ENCODE measurements at places on chromosomes 13 and 19.

GRCh38 chr13:40125336-40125735, 469.9 kb downstream of the COG6 start:
- DNase-seq: no peak

DNA sequence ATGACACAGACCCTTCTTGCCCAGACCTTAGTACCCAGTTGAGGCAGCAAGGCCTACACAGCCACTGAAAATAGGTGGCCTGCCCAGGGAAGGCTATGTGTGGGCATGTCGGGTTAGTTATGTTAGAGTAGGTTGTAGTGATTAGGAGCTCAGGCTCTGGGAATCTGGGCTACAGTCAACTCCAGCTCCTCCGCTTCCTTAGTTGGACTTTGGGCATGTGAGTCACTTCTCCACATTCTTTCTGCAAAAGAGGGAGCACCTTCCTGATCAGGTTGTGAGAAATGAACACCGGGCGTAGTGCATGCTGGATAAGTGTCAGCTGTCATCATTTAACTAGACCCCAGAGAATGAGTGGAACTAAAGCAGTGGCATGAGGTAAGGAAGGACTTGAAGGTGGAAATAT, 64.8 kb downstream of the ARHGAP35 start:
- no peak for DNase-seq

DNA sequence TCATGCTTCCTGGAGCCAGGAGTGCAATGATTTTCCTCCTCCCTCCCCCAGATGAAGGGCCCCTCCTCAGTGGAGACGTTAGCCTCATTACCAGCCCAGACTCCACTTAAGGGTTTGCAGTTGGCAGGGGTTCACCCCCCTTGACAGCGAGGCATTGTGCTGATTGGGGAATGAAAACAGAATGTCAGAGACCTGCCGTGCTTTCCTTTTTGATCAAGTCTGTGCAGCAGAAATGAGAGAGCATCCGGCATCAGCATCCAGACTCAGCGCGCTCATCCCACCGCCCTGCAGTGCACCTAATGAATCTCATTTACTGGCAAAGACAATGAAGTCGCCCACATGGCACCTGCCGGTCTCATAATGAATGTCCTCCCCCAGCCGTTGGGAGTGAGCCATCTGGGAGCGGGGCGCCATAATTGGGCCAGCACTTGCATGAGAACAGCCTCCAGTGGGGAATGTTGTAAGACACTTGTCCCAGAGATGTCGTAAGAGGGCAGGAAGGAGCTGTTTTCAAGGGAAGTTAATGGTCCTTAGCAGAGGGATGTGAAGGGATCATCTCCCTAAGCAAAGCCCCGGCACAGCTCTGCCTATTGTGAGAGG, 98.3 kb upstream of the UQCRFS1 start:
- DNase-seq: no peak

GRCh38 chr13:50679321-50679720, 164.2 kb downstream of the DLEU7 start:
- DNase-seq: no peak

DNA sequence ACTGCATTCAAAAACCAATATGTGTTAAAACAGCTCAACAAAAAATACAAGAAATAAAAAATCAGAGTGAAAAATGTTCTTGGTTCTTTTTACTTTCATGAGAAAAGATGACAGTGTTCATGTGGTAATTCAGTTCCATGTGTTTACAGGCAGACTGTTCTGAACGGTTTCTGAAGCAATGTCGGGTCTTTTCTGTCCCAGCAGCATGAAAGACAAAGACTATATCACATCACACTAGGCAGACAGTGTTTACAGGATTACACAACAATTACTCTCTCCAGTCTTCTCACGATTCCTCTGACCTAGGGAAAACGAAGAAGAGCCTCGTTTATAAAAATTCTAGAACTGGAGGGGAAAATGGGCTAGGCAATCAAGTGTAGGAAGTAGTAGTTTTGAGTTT, 83.4 kb downstream of the UBL3 start:
- no peak for DNase-seq

DNA sequence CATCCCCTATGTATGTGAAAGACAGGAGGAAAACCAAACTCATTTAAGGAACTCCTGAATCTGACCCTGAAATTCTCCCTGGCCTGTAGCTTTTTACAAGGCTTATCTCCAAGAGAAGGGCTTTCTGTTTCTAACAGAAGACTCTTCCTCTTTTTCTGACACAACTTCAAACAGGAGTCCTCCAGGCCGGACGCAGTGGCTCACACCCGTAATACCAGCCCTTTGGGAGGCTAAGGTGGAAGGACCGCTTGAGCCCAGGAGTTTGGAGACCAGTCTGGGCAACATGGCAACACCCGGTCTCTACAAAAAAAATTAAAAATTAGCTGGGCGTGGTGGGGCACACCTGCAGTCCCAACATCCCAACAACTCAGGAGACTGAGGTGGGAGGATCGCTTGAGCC, 41.9 kb downstream of the CARS2 start:
- no peak for DNase-seq

DNA sequence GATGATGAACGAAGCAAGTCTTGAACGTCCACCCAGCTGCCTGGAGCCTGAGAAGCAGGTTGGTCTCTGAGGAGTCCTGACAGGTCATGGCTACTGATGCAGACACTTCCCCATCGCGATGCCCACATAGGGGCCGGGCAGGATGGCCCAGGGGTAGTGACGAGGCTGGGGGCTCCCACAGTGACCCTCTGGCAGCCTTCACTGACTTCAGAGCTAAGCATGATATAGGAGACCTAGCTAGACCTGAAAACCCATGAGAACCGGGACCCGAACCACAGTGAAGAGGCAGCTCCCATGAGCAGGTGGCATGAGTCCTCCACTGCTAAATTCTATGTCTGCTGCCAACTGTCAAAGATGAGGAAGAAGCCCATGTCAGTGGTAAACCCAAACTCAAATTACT, 91.7 kb downstream of the RNASEH2B start:
- no peak for DNase-seq

GRCh38 chr19:41064974-41065569, 23.2 kb upstream of the CYP2A13 start:
- DNase-seq: no peak

DNA sequence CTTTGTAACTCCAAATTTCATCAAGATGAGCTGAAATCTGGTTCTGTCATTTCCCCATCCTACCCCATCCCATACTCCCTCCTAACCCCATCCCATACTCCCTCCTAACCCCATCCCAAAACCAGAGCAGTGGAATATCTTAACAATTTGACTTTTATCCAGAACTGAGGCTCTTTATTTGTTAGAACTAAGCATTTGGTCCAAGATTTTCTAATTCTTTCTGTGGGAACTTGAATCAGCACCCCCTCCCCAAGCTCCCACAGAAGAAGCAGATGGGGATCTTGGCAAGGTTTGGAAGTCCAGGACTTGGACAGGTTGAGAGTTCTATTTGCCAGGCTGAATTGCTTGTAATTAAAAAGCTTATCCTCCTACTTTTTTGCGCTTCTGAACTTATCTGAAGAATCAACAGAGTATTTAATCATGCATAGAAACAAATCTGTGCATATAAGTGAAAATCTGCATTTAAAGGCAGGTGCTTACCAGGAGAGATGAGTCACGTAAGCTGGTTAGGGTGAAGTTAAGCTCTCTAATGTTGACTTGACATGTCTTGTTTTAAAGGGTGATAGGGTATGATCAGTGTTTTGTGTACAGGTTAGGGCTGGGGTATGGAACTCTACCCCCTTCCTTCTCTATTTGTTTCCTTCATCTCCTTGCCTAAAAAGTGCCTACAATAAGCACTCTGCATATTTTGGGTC, 111.1 kb downstream of the COG6 start:
- no peak for DNase-seq

DNA sequence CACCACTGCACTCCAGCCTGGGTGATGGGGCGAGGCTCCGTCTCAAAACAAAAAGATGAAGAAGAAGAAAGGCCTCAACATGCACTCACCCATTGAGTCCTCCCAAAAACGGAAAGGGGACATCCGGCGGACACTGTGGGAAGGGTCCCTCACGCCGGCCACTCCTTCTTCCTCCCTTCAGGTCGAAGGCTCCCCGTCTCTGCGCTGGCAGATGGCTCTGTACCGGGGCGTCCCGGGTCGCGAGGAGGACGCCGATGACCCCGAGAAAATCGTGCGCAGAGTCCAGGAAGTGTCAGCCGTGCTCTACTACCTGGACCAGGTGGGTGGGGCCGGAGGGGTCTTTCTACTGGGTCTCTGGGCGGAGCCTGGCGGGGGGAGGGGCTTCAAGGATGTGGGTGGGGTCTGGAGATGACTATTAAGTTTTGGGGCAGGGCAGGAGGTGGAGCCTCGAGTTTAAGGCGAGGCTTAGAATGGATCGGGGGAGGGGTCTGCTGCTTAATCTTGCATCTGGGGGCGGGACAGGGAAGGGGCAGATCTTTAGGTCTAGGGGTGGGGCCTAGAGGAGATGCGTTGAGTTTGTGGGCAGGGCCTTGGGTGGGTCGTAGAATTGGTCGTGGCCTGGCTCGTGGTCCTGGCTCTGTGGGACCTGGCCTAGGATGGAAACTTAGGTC, 90.2 kb downstream of the MAP4K1 start:
- DNase-seq: no peak

DNA sequence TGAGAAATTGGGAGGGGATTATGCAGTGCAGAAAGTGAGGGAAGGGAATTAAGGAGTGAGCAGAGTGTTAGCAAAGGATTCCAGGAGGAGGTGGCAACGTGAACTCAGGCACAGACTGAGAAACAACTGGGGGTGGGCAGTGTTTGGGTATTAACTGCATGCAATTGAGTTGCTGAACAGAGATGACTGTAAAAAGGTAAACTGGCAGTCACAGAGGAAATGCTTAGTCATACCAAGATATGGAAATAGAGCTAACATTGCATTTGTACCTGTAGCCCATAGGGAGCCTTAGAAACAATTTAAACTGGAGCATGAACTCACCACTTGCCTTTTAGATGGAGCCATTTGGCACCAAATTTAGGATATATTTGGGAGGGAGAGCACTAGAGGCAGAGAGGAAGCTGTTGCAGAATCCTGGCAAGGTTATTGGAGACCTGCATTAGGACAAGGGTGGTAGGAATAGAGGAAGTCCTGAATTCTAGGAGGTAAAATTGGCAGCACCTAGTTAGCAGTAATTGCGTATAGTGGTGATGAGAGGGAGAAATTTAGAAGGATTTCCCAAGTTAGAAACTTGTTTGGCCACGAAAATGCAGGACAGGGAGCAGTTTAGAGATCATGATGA, 100.6 kb upstream of the FRY start:
- DNase-seq: peak; percentile 27

GRCh38 chr13:32354040-32354439, 38.7 kb downstream of the BRCA2 start:
- no peak for DNase-seq

DNA sequence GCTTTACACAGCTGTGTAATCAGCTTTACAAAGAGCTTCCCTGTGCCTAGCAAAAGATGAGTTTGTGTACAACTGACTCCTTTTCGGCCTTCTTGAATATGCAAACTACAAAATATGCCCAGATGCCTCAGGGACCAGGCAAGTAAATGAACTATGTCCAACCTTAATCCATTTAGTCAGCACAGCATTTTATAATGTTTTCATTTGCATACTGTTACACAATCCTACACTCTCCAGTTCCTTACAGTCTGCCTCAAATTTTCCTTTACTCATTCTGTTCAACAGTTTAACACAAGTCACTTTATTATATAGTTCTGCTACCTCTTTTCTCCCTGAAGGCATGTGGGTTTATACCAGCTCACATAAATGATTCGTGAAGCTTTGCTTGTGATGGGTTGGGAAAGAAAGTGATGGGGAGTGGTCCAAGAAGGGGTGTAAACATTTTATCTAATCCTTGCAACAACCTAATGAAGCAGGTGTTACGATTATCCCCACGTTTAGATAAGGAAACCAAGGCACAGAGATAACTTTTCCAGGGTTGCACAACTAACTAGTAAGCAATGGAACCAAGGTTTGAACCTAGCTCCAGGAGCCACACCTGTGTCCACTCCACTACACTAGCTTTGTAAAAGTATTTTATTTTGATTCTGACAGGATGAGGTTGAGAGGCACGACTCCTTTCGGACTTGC, 3.3 kb upstream of the USP12 start:
- DNase-seq: no peak

DNA sequence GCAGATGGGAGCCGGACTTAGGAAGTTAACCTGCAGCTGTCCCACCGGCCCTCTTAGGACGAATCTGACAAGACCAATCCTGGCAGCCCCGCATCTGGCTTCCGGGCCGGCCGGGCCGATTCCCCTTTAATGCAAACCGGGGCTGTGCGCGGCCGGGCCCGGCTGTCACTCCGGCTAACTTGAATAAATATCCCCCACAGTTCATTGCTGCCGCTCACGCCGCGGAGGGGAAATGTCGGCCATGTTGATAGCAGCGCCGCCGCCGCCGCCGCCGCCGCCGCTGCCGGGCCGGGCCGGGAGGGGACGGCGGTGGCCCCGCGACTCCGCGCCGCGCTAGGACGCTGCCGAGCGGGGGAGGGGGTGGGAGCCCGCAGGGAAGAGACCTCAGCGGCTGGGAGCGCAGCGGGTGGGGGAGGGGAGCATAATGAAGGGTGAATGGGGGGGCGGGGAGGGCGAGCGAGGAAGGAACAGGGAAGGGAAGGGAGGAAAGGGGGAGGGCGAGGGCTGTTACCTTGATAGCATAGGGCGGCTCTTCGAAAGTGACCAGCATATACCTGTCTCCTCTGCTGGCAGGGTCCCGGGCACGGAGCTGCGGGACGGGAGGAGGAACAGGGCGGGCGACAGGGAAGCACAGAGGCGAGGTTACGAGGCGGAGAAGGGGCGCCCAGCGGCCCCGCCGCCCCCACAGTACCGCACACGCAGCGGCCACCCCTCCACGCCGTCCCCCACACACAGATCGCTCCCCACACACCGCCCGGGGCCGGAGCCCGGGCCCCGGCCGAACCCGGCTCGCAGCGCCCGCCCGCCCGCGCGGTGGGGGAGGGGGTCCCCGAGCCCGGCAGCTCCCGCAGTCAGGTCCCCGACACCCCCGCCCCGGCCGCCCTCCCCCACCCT, 1.1 kb downstream of the INTS6 start:
- DNase-seq: peak; percentile 32

- DNase-seq: no peak
Observed at GRCh38 chr13:27283906-27284493, 13.4 kb downstream of the RASL11A start.

DNA sequence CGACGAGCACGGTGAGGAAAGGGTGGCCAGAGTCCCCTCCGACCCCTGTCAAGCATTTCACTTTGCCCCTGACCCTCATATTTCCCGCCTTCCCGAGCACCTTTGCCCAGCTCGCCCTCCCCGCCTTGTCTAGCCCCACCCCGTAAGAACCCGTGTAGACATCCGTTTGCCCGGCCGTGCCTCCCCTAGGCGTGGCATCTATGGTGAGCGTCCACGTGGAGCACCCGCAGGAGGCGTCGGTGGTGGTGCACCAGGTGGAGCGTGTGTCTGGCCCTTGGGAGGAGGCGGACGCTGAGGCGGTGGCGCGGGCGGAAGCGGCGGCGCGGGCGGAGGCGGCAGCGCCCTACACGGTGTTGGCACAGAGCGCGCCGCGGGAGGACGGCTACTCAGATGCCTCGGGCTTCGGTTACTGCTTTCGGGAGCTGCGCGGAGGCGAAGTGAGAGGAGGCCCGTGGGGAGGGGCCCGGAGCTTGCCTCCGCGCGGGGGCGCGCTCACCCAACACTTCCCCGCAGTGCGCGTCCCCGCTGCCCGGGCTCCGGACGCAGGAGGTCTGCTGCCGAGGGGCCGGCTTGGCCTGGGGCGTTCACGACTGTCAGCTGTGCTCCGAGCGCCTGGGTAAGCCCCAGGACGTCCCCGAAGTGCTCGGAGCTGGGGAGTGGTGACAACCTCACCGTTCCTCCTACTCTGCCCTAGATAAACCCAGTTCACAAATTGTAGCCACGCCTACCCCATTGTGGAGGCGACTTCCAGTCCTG, 4.2 kb downstream of the LTBP4 start:
- DNase-seq: peak; percentile 80

GRCh38 chr13:99459099-99459850, 42.0 kb upstream of the TM9SF2 start:
- no peak for DNase-seq

GRCh38 chr19:7000816-7001215, 20.4 kb downstream of the MBD3L2B start:
- no peak for DNase-seq

All from GM12892 (cell line).